ENCODE measurements at places on chromosomes 6 and 20.
A peak's percentile ranks its signal among the peaks of the same experiment; 100 is the strongest.

DNA sequence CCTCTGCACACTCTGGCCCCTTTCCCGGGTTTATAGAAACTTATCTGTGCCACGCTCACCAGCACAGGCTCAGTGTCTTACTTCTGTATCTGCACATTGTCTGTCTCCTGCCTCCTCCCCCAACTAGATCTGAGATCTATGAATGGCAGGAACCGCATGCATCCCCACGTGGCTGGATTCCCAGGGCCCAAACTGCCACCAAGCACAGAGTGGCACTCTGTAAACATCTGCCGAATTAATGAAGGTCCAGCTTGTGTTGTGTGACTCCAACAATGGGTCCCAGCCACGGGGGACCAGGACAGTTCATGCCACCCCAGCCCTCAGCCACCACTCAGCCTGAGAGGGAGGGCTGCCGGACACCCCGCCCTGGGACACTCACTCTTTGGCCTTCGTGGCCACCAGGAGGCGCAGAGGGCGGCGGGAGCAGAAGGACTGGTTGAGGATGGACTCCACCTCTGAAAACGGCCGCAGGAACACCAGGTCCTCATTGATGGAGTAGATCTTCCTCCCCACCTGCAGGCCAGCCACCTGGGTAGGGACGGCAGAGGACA, 171.1 kb downstream of the PREX1 start:
- DNase-seq, result no peak

DNA sequence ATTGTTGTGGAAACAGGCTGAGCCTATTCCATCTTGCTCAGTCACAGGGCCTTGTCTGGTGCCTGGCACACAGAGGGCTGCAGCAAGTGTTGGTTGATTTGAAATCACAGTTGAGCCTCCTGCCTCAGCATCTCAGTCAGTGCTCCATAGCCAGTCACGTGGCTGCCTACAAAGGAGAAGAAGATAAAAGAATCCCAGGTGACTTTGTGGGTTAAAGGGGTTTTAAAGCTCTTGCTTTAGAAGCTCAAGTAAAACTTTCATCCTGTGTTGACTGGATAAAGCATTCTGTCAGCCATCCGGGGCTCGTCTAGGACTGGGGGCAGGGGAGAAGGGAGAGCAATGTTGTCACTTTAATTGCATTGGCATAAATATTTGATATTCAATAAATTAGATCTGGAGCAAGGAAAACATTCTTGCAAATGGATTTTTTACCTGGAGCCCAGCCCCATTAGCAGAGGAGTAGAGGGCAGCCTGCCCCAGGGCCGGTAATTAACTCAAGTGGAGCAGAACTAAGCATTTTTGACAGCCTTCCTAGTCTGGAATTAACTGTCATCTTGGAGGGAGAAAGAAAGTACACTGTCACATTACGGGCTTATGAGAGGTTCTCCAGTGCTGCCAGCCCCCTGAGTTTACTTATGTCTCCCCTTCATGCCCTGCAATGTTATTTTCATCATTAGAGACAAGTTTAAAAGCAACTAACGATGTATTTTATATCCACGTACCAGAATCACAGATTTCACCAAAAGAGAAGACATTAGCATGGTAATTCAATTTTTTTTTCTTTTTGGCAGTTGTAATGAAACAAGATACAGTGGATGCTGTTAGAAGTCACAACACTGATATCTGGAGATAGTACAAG, 71.7 kb upstream of the GTSF1L start:
- DNase-seq, result no peak

DNA sequence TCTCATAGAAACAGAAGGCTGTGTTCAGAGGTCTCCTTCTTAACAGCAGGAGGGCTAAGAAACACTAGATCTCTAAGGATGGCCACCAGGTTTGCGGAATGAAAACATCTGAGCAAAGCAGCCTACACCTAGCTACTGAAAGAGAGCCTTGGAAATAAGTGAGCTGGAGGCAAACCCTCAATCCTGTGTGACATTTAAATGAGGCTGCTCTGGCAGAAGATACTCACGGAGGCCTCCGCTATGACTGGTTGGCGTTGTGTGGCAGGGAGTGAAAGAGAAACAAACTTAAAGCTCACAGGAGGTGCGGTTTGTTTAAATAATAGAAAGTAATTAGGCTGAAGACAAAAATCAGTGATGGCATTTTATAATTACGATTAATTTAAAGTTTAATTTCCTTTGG, 162.0 kb upstream of the RNF217 start:
- no peak for DNase-seq

- DNase-seq, result no peak
Measured at GRCh38 chr6:34917626-34918285, 28.7 kb downstream of the ANKS1A start.

GRCh38 chr20:51281521-51281920, 258.6 kb upstream of the KCNG1 start:
- DNase-seq, result no peak

GRCh38 chr6:163414946-163415619, 565 bp downstream of the QKI start:
- peak; percentile 62 for DNase-seq

GRCh38 chr6:148704400-148705246, 42.2 kb upstream of the UST start:
- DNase-seq, result no peak

GRCh38 chr20:18066421-18067333, 9.0 kb upstream of the OVOL2 start:
- peak; percentile 22 for DNase-seq

DNA sequence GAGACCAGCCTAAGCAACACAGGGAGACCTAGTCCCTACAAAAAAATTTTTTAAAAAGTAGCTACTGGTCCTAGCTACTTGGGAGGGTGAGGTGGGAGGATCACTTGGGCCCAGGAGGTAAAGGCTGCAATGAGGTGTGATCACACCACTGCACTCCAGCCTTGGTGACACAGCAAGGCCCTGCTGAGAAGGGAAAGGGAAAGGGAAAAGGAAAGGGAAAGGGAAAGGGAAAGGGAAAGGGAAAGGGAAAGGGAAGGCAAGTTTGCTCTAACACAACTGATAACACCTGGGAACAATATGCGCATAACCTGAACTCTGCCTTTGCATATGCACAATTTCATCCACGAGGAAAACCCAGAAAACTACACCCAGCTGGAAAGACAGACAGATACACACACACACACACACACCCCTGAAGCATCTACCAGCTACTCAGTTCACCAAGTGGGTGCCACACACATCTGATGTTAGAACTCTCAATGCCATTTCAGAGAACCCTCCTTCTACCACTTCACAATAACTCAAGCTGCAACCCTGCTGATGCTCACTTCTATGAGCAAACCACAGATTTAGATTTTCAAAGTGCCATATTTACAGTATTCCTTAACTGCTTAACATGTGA, 19.1 kb downstream of the B4GALT5 start:
- no peak for DNase-seq

- peak; percentile 53 for DNase-seq
Measured at GRCh38 chr20:47125758-47126591, 230.5 kb downstream of the ZMYND8 start.

- no peak for DNase-seq
Measured at GRCh38 chr20:37681384-37682112, 12.3 kb upstream of the CTNNBL1 start.

- DNase-seq, result no peak
Measured at GRCh38 chr6:144447472-144447871, 162.3 kb downstream of the UTRN start.

GRCh38 chr6:44850312-44850711, 462.8 kb downstream of the CDC5L start:
- DNase-seq, result peak; percentile 15

GRCh38 chr6:154289818-154290508, 66.6 kb downstream of the IPCEF1 start:
- no peak for DNase-seq

DNA sequence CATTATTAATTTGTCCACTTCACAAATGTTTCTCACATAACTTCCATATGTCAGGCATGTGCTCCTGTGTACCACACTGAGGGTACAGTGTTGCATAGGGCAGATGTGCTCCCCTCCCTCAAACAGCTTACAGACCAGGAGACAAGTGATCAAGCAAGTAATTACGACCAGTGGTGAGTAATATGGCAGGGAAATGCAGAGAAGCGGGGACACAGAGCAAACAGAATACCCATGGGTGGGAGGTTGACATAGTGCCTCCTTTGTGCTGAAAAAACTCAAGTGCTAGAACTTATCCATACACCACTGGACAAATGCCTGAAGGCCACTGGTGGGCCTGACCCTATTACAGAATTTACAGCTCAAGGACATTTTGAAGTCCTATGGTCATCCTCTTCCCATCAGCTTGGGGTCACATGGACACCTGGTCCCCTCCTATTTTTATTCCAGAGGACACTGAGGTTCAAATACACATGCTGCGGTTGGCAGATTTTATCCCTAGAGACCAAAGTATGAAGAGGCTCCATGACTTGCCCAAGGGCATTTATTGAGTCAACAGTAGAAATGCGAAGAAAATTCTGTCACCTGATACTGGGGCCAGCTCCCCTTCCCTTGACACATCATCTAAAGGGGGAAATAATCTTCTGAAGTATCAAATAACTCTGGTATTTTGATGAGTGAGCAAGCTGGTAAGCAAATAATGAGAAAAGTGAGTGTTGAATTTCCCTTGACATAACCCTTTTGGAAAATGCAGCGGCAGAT, 116.6 kb downstream of the QRSL1 start:
- peak; percentile 22 for DNase-seq

GRCh38 chr6:157432231-157432891, 51.4 kb downstream of the ZDHHC14 start:
- DNase-seq, result no peak

GRCh38 chr20:43408848-43409576, 48.7 kb upstream of the SRSF6 start:
- no peak for DNase-seq

DNA sequence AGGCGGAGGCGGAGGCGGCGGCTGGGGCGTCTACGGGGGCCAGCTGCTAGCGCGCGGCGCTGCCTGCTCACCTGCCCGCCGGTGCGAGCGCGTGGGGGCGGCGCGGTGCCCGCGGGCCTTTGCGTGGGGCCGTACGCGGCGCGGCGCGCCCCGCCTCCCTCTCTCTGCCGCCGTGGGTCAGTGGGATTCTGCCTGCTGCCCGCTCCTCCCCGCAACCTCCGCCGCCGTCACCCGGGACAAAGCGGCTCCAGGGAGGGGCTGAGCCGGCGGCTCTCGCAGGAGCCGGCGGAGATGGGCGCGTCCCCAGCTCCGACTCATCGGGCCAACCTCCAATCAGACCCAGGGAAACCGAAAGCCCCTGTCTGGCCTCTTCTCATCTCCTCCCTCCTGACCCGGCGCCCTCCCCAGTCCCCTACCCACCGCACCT, at the start of gene RCAN2:
Gene RCAN2, minus strand, starts transcription at position 249 of the 427 bp plus-strand sequence.
- peak; percentile 72 for DNase-seq

DNA sequence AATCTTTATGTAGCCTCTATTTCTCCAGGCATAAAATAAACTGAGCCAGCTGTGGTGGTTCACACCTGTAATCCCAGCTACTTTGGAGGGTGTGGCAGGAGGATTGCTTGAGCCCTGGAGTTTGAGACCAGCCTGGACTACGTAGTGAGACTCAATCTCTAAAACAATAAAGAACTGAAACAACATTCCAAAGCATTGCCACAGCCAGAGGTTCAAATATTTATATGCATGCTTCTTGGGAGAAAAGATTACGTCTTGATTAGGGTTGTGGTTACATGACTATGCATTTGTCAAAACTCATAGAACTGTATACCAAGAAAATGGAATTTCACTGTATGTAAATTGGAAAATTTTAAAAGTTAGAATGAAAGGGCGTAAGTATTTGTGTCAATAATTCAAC, 27.7 kb upstream of the PAX1 start:
- no peak for DNase-seq

DNA sequence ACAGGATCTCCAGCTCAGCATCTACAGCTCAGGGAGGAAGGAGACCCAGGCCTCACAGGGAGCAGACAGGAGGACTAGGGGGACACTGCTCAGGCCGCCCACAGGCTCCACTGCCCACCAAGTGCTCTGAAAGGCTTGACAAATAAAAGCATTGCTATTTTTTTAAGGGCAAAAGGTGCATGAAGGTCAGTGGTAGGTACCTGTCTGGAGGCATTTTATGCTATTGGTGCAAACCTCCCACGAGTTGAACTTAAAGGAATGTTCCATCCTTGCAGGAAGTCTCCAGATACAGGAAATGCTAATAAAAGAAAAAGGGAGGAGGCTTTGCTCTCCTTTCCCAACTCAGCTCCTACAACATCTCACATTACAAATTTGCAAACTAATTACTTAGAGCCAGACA, 228.1 kb downstream of the FOXC1 start:
- no peak for DNase-seq

DNA sequence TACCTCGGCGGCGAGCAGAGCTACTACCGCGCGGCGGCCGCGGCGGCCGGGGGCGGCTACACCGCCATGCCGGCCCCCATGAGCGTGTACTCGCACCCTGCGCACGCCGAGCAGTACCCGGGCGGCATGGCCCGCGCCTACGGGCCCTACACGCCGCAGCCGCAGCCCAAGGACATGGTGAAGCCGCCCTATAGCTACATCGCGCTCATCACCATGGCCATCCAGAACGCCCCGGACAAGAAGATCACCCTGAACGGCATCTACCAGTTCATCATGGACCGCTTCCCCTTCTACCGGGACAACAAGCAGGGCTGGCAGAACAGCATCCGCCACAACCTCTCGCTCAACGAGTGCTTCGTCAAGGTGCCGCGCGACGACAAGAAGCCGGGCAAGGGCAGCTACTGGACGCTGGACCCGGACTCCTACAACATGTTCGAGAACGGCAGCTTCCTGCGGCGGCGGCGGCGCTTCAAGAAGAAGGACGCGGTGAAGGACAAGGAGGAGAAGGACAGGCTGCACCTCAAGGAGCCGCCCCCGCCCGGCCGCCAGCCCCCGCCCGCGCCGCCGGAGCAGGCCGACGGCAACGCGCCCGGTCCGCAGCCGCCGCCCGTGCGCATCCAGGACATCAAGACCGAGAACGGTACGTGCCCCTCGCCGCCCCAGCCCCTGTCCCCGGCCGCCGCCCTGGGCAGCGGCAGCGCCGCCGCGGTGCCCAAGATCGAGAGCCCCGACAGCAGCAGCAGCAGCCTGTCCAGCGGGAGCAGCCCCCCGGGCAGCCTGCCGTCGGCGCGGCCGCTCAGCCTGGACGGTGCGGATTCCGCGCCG, 994 bp downstream of the FOXC1 start:
- DNase-seq, result peak; percentile 35

Measured in tongue (tissue), 3 donors.